Camera-type eye (tissue), 1 donor: ENCODE measurements at places on chromosomes 1 and 21. TPM values are rescaled to one million over a fixed set of nuclear protein-coding genes. Genes with fewer than 3 reads are reported as not detected.

The OPRD1 gene
- 5.2 TPM for total RNA-seq

The ADAM30 gene
- total RNA-seq, result not detected

The KRTAP21-2 gene
- not detected for total RNA-seq

The SNRNP40 gene
- total RNA-seq, result 79.1 TPM

The GPR153 gene
- 17.4 TPM for total RNA-seq

The F13B gene
- not detected for total RNA-seq

The RSPO1 gene
- 6.0 TPM for total RNA-seq

The BCL2L15 gene
- total RNA-seq, result 0.49 TPM

The PCP4 gene
- total RNA-seq, result 47.6 TPM

The LMX1A gene
- total RNA-seq, result 9.6 TPM

The CD34 gene
- total RNA-seq, result 54.6 TPM

The BCAR3 gene
- total RNA-seq, result 14.5 TPM

The THEM5 gene
- total RNA-seq, result not detected

The RYR2 gene
- total RNA-seq, result 7.6 TPM

The CATSPERE gene
- 3.8 TPM for total RNA-seq

The GUCA2B gene
- total RNA-seq, result not detected

The RAB3B gene
- 12.0 TPM for total RNA-seq
